ENCODE measurements at places on chromosomes 1 and 21.

DNA sequence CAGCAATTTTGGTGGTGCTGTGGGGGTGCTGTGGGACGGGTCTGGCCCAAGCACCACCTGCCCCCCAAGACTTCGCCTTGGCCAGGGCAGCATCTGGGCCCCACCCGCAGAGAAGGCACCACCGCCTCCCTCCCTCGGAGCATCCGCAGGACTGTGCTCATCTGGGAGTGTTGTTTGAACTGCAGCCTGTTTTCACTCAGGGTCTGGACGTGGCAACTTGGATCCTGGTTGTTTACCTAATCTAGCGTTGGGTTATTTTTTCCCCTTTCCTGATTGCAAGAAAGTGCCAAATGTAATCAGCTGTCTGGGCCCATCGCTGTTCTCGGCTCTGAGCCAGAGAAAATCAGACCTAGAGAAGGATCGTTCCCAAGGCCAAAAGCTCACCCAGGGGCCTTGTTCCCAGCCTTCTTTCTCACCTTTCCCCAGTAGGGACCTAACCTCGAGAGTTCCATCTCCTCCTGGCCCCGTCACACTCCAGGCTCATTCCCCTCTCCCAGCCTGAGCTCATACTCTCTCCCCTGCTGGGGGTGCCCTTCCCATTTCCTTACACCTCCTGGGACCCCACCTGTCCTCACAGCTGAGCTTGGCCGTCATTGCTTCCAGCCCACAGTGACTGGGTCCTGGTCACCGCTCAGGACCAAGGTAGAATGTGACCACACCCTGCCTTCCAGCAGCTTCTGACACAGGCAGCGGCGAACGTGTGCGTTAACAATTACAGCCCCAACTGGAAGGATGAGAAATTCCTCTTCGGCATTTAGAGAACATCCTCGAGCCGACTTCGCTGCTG is 72.0 kb upstream of the FAM20B start:
- DNase-seq: no peak

DNA sequence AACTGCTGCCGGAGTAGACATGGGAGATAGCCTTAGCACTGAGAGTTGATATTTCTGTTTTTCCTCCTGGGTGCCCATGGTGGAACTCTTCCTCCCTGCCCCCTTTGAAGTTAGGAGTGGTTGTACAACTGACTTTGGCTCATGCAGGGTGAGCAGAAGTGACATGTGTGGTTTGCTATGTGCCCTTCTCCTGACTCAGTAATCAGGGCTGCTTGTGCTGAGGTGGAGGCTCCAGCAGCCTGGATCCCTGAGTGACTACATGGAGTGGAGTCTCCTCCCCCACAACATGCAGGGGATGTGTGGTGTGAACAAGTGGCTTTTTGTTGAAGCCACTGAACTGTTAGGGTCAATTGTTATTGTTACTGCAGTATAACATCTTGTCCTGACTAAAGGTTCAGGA is 261.6 kb downstream of the CAMTA1 start:
- DNase-seq: no peak

GRCh38 chr1:185412385-185413087 is 95.5 kb upstream of the IVNS1ABP start:
- DNase-seq: no peak

DNA sequence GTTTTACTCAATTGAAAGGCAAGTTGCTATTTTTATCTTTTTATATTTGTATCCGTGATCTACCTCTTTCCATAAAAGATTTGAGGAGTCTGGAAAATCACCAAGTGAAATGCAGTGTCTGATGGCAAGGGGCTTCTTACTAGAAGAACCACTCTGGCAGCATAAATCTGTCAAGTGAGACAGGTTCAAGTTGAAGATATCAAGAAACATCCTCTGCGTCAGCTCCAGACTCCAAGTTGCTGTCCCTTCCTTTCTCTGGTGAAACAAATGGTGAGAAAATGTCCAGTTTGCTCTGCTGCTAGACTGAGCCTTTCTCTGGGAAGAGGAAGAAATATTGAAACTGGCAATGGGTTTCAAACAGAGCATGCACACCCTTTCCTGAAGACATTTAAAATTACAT is 411.2 kb downstream of the PLPP3 start:
- no peak for DNase-seq

DNA sequence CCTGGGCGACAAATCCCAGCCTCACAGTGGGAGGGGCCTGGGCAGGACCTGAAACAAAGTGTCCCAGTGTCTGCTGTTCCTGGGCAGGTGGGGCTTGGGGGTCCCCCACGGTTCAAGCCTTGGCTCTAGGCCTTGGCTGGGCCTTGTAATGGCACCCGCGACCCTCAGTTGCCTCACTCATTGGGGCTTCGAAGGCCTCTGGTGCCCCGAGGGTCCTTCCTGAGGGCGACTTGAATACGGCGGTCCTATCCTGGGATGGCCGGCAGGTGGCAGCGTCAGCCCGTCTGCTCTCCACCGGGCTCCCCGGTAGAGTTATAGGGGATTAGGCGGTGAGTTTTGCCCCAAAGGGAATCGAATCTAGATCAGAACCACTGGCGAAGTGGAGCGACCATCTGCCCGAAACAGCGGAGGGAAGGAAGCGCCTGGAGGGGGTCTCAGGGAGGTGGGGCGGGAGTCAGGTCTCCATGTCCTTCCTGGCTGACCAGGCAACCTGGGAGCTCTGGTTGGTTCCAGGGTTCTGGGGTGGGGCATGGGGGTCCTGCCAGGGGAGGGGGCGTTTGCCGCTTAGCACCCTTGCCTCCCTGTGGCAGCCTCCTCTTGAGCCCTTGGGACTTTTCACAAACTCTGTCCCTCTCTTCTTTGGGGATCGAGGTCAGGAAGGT is 2.1 kb upstream of the PEX10 start:
- DNase-seq: peak; percentile 61

- DNase-seq: peak; percentile 36
These were observed 6.3 kb downstream of the HAPLN2 start for GRCh38 chr1:156625436-156626078.

- no peak for DNase-seq
These were observed 595.1 kb upstream of the ZP4 start for GRCh38 chr1:238485912-238486209.

- DNase-seq: no peak
These were observed 6.6 kb upstream of the PRRX1 start for GRCh38 chr1:170657275-170657853.

- no peak for DNase-seq
These were observed 27.0 kb upstream of the SLC16A1 start for GRCh38 chr1:112982853-112983536.

DNA sequence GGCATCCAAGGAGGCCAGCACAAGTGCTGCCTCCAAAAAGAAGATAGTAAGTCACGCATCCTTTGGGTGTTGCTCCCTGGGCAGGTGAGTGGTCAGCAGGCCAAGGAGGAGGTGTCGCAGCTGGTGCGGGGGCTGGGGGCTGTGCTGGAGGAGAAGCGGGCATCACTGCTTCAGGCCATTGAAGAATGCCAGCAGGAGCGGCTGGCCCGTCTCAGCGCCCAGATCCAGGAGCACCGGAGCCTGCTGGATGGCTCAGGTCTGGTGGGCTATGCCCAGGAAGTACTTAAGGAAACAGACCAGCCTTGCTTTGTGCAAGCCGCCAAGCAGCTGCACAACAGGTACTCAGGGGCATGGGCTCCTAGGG is 4.3 kb downstream of the TRIM46 start:
- no peak for DNase-seq

- peak; percentile 92 for DNase-seq
These were observed 7.0 kb upstream of the C1orf146 start for GRCh38 chr1:92210701-92211100.

DNA sequence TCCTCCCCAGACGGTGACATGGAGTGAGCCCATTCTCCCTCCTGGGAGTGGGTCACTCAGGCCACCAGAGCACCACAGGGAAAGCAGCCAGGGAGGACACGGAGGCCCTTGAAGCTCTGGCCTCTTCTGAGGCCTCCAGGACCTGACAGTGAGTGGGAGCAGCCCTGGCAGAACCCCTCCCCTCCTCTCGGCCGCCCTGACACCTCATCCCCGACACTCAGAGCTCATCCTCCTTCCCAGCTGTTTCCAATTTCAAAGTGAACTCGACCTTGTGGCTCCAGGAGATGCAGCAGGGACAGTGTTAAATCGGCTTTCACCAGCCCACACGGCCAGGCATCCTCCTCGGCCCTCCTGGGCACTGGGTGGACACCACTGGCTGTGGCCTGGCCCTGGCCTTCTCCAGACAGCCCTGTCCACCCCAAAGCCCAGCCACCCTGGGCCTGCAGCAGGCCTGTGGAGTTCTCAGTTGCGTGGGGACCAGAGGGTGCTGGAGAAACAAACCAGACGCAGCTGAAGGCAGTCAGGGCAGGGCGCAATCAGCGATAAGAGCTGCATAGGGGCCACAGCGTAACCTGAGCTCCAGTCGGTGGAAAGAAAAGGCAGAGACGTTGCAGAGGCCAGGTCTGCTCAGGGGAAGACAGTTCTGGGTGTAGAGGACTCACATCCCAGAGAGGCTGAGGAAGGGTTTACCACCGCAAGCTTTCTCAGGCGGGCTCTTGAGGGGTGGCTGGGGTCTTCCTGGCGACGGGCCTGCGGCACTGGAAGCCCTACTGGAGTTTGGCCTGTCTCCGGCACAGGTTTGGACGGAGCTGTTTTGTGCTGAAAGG is 27.1 kb downstream of the FTCD start:
- no peak for DNase-seq

DNA sequence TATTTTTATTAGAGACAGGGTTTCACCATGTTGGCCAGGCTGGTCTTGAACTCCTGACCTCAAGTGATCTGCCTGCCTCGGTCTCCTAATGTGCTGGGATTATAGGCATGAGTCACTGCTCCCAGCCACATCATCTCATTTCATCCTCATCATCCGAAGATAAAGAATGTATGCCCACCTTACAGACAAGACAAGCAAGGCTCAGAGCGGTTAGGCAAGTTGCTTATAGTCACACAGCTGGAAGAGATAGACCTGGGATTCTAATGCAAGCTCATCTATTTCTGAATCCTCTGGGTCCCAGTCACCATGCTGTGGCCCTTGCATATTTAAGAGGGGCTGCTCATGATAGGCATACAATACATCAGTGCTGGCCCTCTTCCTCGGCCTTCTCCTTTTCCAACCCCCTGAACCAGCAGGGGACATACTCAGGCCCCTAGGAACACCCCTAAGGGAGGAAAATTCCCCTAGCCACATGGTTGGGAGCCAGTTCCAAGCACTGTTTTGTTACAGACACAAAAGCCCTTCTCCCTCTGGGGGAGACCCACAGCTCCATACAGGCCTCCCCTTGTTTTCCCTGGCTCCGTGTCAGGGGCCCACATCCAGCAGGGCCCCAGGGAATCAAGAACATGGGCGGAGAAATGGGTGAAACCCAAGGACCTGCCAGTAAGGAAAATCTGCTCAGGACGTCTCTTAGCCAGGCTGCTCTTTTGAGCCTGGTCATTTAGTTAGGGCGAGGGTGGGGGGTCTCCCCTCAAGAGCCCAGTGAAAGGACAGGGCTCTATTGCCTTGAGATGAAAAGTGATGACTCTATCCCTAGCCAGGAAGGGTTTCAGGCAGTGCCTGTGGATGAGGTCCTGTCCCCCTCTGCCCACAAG is 6.9 kb downstream of the CSRP1 start:
- no peak for DNase-seq

DNA sequence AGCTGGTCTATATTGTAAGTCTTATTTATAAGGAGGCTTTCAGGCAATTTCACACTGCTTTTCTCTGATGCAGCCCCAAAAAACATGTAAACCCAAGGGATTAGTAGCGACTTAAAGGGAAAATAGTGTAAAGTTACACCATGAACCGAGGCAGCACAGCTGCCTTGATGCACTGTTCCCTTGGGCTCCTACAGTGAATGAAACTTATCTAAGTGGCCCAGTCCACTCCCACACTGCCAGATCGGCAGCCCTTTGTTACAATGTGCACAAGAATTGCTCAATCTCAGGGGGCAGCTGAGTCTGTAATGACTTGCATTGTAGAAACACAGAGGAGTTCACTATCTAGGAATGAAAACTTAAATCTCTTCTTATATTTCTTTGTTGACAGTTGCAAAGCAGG is 120.8 kb upstream of the ADGRL2 start:
- no peak for DNase-seq

GRCh38 chr21:26441149-26441548 is 131.9 kb downstream of the CYYR1 start:
- DNase-seq: no peak

DNA sequence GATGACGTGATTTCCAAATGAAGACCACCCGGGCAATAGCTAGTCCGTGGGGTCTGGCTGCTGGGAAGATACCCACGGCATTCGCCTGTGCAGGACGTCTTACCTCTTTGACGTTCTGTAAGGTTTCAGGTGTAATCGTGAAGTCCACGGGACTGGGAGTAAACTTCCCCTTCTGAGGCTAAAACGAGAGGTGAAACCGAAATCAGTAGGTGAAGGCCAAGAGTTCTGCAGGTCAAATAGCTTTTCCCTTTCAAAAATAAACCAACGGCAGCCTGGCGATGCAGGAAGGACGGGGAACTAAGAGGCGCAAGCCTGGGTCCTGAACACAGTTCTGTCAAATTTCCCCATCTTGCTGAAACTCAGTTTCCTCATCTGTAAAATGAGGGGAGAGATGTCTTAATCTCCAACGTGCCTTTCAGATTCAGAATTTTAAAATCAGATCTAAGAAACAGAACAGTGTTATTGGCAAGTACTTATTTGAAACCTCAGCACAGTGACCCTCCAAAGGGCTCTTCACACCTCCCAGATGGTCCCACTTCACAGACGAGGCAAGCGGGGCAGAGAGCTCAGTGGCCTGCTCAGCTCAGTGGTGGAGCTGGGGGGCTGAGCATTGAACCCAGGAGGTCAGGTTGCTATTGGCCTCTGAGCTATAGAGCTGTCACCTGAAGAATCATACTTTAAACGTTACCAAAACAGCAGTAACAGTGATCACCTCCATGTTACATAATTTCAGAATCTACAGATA is 34.7 kb downstream of the VPS26C start:
- DNase-seq: no peak

GRCh38 chr1:200602632-200603031 is 17.9 kb downstream of the KIF14 start:
- DNase-seq: no peak

DNA sequence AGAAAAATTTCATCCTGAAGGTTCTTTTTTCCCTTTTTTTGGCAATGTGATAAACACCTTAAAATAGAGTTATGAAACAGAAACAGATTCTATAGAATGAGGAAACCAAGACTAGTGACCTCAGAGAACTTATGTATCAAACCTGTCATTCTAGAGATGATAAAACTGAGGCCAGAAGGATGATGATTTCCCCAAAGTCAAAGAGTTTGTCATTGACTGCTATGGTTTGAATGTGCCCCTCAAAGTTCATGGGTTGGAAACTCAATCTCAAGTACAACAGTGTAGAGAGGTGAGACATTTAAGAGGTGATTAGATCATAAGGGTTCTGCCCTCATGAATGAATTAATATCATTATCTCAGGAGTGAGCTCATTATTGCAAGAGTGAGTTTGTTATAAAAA is 13.7 kb upstream of the BEND5 start:
- no peak for DNase-seq

- no peak for DNase-seq
These were observed 57.1 kb downstream of the ZNF684 start for GRCh38 chr1:40588586-40588985.

DNA sequence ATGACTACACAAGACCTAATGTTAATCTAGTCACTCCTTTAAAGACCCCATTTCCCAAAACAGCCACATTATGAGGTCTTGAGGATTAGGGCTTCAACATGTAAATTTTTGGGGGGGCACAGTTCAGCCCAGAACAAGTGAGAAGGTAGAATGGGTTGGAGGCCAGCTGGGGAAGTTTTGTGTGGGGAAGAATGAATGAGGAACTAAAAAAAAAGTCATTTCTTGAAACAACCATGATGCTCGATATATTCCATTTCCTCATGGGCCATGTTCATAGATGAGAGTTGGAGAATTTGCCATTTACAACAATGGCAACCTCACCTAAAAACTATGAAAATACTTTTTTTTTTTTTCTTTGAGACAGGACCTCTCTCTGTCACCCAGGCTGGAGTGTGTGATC is 14.5 kb downstream of the NLRP3 start:
- no peak for DNase-seq
